ENCODE measurements at places on chromosomes 7 and 10.

GRCh38 chr7:152478140-152478539 is 42.3 kb upstream of the KMT2C start:
- no peak overlapping the region for H3K27ac ChIP-seq
- no peak overlapping the region for H3K4me3 ChIP-seq
- H3K4me1 ChIP-seq: no peaks in the 10 kb centered on the region
- H3K36me3 ChIP-seq: no peaks in the 10 kb centered on the region
- no peaks in the 10 kb centered on the region for H3K27me3 ChIP-seq

DNA sequence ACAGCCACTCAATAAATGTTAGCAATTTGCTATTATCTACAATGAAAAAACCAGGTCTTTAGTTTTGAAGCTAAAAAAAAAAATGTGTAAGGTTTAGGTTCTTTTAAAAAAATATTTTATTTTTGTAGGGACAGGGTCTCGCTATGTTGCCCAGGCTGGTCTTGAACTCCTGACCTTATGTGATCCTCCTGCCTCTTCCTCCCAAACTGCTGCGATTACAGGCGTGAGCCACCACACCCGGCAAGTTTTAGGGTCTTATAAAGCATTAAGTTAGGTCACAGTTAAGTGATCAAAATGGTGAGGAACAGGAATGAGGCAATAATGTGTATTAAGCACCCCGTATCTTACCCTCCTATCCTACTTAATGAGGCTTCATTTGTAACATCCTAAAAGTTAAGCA is 774 bp downstream of the SEM1 start:
- H3K4me1 ChIP-seq: peaks cover 1% of the 10 kb centered on the region
- DNase-seq: no peak
- no peaks in the 10 kb centered on the region for H3K36me3 ChIP-seq
- H3K27ac ChIP-seq: peak overlapping the region; percentile 81
- H3K27me3 ChIP-seq: no peaks in the 10 kb centered on the region
- H3K4me3 ChIP-seq: peak overlapping the region; percentile 77

DNA sequence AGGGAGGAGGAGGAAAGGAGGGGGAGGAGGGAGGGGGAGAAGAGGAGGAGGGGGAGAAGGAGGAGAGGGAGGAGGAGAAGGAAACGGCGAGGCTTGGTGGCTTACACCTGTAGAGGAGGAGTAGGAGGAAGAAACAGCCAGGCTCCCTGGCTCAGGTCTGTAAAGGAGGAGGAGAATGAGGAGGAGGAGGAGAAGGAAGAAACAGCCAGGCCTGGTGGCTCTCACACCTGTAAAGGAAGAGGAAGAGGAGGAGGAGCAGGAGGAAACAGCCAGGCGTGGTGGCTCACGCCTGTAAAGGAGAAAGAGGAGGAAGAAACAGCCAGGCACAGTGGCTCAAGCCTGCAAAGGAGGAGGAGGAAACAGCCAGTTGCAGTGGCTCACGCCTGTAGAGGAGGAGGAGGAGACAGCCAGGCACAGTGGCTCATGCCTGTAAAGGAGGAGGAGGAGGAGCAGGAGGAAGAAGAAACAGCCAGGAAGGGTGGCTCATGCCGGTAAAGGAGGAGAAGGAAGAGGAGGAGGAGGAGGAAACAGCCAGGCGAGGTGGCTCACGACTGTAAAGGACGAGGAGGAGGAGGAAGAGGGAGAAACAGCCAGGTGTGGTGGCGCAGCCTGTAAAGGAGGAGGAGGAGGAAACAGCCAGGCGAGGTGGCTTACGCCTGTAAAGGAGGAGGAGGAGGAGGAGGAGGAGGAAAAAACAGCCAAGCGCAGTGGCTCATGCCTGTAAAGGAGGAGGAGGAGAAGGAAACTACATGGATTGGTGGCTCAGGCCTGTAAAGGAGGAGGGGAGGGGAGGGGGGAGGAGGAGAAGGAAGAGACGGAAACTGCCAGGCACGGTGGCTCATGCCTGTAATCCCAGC is 14.9 kb upstream of the CRCP start:
- H3K4me3 ChIP-seq: peak overlapping the region; percentile 43
- peaks cover 6% of the 10 kb centered on the region for H3K4me1 ChIP-seq
- DNase-seq: peak; percentile 89
- H3K27ac ChIP-seq: peak overlapping the region; percentile 79
- H3K36me3 ChIP-seq: no peaks in the 10 kb centered on the region

DNA sequence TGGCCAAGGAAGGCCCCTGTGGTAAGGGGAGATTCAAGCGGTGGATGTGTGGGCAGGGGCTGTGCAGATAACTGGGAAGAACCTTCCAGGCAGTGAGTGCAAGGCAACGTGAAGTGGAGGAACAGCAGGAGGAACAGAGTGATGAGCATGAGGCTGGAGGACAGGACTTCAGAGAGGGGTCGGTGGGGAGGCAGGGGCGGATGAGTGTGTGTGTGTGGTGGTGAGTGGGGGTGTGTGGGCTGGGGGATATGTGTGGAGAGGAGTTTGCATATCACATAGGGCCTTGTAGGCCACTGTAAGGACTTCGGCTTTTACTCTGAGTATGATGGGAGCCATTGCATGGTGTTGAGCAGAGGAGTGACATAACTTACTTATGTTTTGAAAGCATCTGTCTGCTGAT is 73.8 kb downstream of the SYPL1 start:
- no peaks in the 10 kb centered on the region for H3K27me3 ChIP-seq
- H3K4me1 ChIP-seq: peaks cover 32% of the 10 kb centered on the region
- no peak overlapping the region for H3K27ac ChIP-seq
- no peaks in the 10 kb centered on the region for H3K36me3 ChIP-seq
- no peak for DNase-seq

- H3K4me3 ChIP-seq: peak overlapping the region; percentile 79
- H3K4me1 ChIP-seq: peaks cover 8% of the 10 kb centered on the region
- no peaks in the 10 kb centered on the region for H3K36me3 ChIP-seq
- peak; percentile 40 for DNase-seq
Observed at GRCh38 chr10:119724593-119725516, 995 bp upstream of the INPP5F start.

DNA sequence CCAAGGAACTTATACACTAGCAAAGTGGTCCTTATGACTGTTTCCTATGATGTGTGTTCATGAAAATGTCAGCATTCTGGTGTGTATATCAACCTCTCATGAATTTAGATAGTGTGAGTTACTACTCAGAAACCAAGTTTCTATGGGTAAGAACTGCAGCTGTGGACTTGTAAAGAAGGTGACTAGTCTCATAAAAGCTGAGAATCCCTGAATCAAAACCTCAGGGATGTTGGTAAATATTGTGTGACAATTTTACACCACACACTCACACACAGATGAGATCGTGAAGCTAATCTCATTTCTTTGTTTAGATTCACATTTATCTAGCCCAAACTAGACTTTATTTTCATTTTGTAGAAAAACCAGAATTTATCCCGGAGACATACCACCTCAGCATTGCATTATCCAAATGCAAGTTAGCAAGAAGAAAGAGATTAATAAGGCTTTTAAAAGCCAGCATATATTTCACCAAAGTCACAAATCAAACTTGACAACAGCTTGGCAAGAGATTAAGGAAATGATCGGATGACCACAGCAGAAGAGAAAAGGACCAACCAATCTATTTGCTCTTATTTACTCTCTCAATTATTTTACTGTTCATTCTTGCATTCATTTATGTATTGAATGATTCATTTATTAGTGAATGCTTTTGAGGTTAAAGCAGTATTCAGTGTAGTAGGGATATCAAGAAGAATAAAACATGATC is 92.9 kb downstream of the PLXDC2 start:
- H3K4me1 ChIP-seq: peaks cover 7% of the 10 kb centered on the region
- no peak overlapping the region for H3K4me3 ChIP-seq
- H3K27me3 ChIP-seq: no peaks in the 10 kb centered on the region
- no peaks in the 10 kb centered on the region for H3K36me3 ChIP-seq
- no peak for DNase-seq
- H3K27ac ChIP-seq: no peak overlapping the region

GRCh38 chr7:19001854-19002253 is 115.6 kb downstream of the TWIST1 start:
- H3K27me3 ChIP-seq: no peaks in the 10 kb centered on the region
- no peak overlapping the region for H3K27ac ChIP-seq
- no peak for DNase-seq
- no peaks in the 10 kb centered on the region for H3K36me3 ChIP-seq
- H3K4me3 ChIP-seq: no peak overlapping the region

Data from IMR-90 (cell line).